Activated B cell treated with CpG ODN at 0.5 μM for 24 hours (primary cell): ENCODE measurements at places on chromosomes 16 and 17.

DNA sequence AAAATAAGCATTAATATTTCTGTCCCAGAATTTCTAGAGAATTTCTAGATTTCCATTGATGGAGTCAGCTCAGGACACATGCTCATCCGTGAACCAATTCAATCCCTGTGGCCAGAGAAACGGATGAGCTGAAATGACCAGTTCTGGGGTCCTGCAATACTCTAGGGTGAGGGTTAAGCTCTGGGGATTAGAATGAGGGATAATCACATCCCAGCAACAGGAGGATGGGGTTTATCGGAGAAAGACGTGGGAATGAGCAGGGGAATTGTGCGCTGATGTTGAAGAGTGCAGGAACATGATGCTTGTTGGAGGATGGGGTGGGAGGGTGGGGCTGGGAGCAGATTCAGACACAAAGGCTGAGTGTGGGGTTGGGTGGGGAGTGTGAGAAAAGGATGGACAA is 64.1 kb downstream of the SLC5A11 start:
- no peak overlapping the region for H3K27ac ChIP-seq
- no peaks in the 10 kb centered on the region for H3K27me3 ChIP-seq
- H3K36me3 ChIP-seq = peaks cover under 1% of the 10 kb centered on the region
- DNase-seq = no peak
- peaks cover 3% of the 10 kb centered on the region for H3K4me1 ChIP-seq

DNA sequence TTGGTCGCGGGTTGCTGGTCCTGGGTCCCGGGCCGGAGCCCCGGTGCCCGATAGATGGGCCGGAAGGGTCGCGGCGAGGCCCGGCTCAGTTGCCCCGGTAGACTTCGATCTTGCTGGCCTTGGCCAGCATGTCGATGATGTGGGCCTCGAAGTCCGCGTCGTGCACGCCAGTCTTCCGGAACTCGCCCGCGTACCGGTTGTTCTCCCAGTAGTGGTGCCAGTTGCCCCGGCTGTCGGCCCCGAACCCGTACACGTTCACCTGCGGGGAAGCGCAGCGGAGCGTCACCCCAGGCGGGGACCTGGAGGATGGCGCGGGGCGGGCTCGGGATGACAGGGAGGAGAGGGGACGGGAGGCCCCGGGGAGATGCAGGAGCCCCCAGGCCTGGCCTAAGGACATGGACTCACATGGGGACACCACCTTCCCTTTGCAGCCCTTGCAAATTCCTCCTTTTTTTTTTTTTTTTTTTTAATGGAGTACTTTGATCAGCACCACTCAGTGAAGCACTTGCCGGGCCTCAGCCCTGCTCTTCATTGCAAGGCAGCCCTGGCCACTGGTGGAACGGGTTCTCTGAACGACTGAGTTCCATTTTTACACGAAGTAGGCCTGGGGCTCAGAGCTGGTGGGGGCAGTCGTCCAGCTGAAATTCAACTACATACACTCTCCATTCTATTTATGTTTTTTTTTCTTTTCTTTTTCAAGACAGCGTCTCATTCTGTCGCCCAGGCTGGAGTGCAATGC is 35.1 kb downstream of the DDX19A start:
- H3K4me3 ChIP-seq = peak overlapping the region; percentile 96
- H3K27ac ChIP-seq = peak overlapping the region; percentile 96
- no peak for DNase-seq
- peaks cover 19% of the 10 kb centered on the region for H3K4me1 ChIP-seq
- no peaks in the 10 kb centered on the region for H3K27me3 ChIP-seq

GRCh38 chr17:55772086-55772485 is 21.2 kb downstream of the PCTP start:
- H3K36me3 ChIP-seq = peaks cover 41% of the 10 kb centered on the region
- H3K4me3 ChIP-seq = no peak overlapping the region
- H3K4me1 ChIP-seq = no peaks in the 10 kb centered on the region
- no peak for DNase-seq
- no peaks in the 10 kb centered on the region for H3K27me3 ChIP-seq

DNA sequence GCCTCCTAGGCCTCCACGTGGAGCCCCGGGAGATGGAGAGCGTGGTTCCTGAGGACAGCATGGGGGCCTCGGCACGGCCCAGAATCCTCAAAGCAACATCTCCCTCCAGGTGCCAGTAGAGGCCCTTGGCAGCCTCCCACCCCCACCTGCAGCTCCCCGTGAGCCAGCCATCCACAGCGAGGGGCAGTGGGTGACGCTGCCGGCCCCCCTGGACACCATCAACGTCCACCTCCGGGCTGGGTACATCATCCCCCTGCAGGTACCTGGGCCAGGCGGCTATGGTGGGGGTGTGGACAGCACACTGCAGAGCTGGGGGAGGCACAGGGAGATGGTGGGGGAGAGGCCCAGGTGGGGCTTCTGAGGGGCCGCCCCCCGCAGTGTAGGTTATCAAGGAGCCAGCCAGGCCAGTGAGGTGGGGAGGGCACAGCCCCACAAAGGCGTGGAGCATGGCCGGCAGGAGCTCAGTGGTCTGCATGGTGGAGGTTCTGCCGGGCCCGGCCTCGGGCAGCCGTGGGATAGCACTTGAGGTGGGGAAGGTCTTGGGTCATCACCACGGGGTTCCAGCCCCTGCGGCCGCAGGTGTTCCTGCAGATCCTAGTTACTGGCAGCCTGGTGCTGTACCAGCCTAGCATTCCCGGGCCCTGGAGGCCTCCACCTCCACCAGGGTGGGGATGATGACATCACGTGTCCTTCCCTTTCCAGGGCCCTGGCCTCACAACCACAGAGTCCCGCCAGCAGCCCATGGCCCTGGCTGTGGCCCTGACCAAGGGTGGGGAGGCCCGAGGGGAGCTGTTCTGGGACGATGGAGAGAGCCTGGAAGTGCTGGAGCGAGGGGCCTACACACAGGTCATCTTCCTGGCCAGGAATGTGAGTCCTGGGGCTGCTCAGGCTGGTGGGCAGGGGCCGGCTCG is 16.4 kb downstream of the GAA start:
- peaks cover 8% of the 10 kb centered on the region for H3K4me1 ChIP-seq
- DNase-seq = peak; percentile 7
- no peaks in the 10 kb centered on the region for H3K27me3 ChIP-seq
- H3K4me3 ChIP-seq = no peak overlapping the region

DNA sequence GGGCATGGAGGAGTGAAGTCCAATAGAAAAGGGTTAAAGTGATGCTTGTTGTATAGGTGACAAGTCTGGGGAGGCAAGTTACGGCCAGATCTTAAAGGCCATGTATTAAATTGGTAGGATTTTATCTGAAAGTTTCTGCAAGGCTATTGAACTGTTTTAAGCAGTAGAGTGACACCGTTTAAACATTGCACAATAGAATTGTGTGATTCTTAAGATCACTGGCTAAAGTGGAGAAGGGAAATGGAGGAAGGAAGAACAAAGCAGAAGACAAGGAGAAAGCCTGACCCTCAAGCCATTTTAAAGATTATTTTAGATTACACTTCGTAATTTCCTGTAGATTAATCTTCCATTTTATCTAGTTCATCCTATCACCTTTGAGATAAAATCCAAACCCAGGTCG is 5.6 kb upstream of the MPHOSPH6 start:
- H3K27ac ChIP-seq = no peak overlapping the region
- H3K27me3 ChIP-seq = peaks cover 22% of the 10 kb centered on the region
- DNase-seq = no peak
- H3K4me3 ChIP-seq = no peak overlapping the region

- H3K36me3 ChIP-seq = no peaks in the 10 kb centered on the region
- no peak for DNase-seq
- peaks cover 22% of the 10 kb centered on the region for H3K27me3 ChIP-seq
- H3K27ac ChIP-seq = no peak within 1 kb of the TSS
- H3K4me1 ChIP-seq = peaks cover 2% of the 10 kb centered on the region
- H3K4me3 ChIP-seq = no peak within 1 kb of the TSS
Observed at GRCh38 chr16:75206749-75207451, at the start of gene CTRB2. CTRB2 (minus strand) TSS chr16:75207161; CDS start chr16:75207141, 20 bp downstream.

GRCh38 chr17:60130466-60130865 is 19.3 kb upstream of the CA4 start:
- H3K36me3 ChIP-seq = no peaks in the 10 kb centered on the region
- no peak overlapping the region for H3K4me3 ChIP-seq
- H3K27me3 ChIP-seq = peaks cover 14% of the 10 kb centered on the region
- H3K27ac ChIP-seq = no peak overlapping the region
- no peak for DNase-seq
- peaks cover 19% of the 10 kb centered on the region for H3K4me1 ChIP-seq

GRCh38 chr16:11539641-11540050 is 47.1 kb downstream of the LITAF start:
- no peak for DNase-seq
- no peak overlapping the region for H3K27ac ChIP-seq
- H3K4me1 ChIP-seq = no peaks in the 10 kb centered on the region
- H3K4me3 ChIP-seq = no peak overlapping the region
- no peaks in the 10 kb centered on the region for H3K36me3 ChIP-seq

- no peaks in the 10 kb centered on the region for H3K36me3 ChIP-seq
- peaks cover 2% of the 10 kb centered on the region for H3K27me3 ChIP-seq
- DNase-seq = no peak
- H3K4me1 ChIP-seq = peaks cover 7% of the 10 kb centered on the region
Observed at GRCh38 chr17:74964246-74964761, 8.3 kb downstream of the HID1 start.

- H3K4me1 ChIP-seq = peaks cover 78% of the 10 kb centered on the region
- H3K27ac ChIP-seq = peak overlapping the region; percentile 85
- H3K36me3 ChIP-seq = peaks cover 42% of the 10 kb centered on the region
- H3K4me3 ChIP-seq = peak overlapping the region; percentile 89
- H3K27me3 ChIP-seq = no peaks in the 10 kb centered on the region
Observed at GRCh38 chr17:78126895-78127238, 1.7 kb downstream of the TMC6 start.

GRCh38 chr17:73184136-73184993 is 8.5 kb upstream of the COG1 start:
- H3K36me3 ChIP-seq = no peaks in the 10 kb centered on the region
- H3K4me3 ChIP-seq = no peak overlapping the region
- no peak for DNase-seq
- no peaks in the 10 kb centered on the region for H3K27me3 ChIP-seq

DNA sequence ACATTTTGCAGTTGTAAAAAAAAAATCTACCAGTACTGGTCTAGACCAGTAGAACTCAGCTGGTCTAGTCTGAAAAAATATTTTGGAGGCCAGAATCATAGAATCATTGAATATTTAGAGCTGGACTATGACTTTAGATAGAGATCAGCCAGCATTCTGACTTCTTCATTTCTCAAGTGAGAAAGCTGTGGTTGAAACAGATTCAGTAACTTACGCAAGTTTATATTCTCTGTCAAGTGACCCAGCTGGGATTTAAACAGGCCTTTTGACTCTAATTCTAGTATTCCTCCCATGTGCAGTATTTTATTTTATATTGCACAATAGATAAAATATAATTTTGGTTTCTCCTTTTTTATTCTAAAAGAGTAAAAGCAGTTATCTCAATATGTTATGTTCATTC is 4.9 kb downstream of the TNRC6A start:
- peaks cover 48% of the 10 kb centered on the region for H3K36me3 ChIP-seq
- peaks cover 78% of the 10 kb centered on the region for H3K4me1 ChIP-seq
- no peak for DNase-seq
- no peak overlapping the region for H3K4me3 ChIP-seq
- no peak overlapping the region for H3K27ac ChIP-seq

DNA sequence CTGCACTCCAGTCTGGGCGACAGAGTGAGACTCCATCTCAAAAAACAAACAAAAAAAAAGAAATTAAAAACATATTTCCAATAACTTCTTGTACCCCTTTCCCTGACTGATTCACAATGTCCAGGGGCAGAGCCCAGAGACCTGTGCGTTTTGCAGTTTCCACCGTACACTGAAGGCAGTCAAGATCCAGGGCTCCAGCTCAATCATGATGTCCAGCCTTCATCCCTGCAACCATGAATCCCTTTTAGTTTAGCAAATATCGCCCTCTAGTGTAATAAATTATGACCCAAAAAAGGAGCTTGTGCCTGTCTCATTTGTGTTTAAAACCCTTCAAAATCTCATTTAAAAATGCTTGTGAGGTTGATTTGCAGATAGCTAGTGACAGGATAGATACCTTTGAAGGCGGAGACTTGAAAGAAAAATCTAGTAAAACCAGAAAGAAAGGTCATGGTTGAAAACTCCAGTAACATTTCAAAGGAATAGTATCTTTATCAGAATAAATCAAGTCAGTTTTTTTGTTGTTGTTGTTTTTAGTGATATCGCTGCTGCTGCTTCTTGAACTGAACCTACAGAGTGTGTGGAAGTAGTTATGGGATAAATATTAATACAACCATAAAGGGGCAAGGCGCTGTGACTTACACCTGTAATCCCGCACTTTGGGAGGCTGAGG is 3.7 kb upstream of the ERN1 start:
- H3K27me3 ChIP-seq = peaks cover 5% of the 10 kb centered on the region
- H3K4me1 ChIP-seq = peaks cover 24% of the 10 kb centered on the region
- H3K36me3 ChIP-seq = no peaks in the 10 kb centered on the region
- H3K4me3 ChIP-seq = no peak overlapping the region
- no peak overlapping the region for H3K27ac ChIP-seq

DNA sequence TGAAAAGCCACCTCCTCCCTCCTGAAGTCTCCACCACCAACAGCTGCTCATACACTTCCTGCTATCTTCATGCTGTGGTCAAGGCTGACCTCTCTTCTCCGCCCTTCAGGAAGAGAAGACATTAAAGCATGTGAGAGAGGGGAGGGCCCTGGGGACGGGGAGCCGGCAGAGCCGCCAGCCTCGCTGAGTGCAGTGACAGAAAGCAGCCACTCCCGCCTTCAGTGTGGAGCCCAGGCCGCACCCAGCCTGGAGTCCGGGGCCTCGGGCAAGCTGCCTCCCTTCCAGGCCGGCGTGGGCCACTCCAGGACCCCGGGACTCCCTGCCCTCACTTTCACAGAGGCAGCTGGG is 94.7 kb upstream of the TNRC6C start:
- DNase-seq = peak; percentile 14
- peaks cover 38% of the 10 kb centered on the region for H3K27me3 ChIP-seq
- peaks cover 39% of the 10 kb centered on the region for H3K4me1 ChIP-seq
- H3K4me3 ChIP-seq = no peak overlapping the region
- no peak overlapping the region for H3K27ac ChIP-seq
- H3K36me3 ChIP-seq = no peaks in the 10 kb centered on the region

DNA sequence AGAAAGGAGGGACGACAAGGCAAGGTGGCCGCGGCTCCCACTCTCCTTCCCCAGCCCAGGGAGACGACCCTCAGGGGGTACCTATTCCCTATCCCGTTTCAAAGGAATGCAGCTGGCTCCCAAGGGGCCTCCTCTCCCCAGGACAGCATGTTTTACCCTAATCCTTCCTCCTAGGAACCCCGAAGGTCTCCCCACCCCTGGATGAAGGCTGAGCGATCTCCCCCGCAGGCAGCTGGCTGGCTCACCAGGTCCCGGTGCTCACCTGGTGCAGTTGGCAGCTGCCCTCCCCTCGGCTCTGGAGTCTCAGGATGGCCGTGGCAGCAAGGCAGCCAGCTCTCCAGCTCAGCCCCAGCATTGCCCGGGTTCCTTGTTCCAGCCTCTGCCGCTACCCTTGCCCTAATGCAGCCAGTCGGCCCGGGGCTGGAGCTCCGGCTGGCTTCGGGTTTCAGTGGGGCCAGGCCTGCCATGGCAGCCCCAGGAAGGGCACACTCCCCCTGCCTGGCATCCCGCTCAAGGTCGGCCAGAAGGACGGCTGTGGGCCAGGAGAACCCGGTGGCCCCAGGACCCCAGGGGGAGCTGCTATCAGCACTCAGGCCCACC is 4.6 kb downstream of the CLUH start:
- H3K27ac ChIP-seq = no peak overlapping the region
- H3K36me3 ChIP-seq = peaks cover 34% of the 10 kb centered on the region
- no peak overlapping the region for H3K4me3 ChIP-seq
- H3K4me1 ChIP-seq = peaks cover 36% of the 10 kb centered on the region
- H3K27me3 ChIP-seq = no peaks in the 10 kb centered on the region

GRCh38 chr17:76107509-76107908 is 3.9 kb upstream of the EXOC7 start:
- no peak overlapping the region for H3K27ac ChIP-seq
- no peak for DNase-seq
- no peak overlapping the region for H3K4me3 ChIP-seq
- peaks cover 13% of the 10 kb centered on the region for H3K4me1 ChIP-seq

- H3K27ac ChIP-seq = no peak overlapping the region
- no peak for DNase-seq
- H3K4me1 ChIP-seq = no peaks in the 10 kb centered on the region
- no peaks in the 10 kb centered on the region for H3K36me3 ChIP-seq
- no peaks in the 10 kb centered on the region for H3K27me3 ChIP-seq
Observed at GRCh38 chr17:74340470-74341023, 14.5 kb downstream of the KIF19 start.
